NCI-H526 treated with DMSO at 0.1 percent for 48 hours (cell line): ENCODE measurements at places on chromosomes 5 and 9.
A peak's percentile ranks its signal among the peaks of the same experiment; 100 is the strongest.

GRCh38 chr5:14577971-14578370 lies 3.6 kb upstream of the OTULINL start:
- DNase-seq: no peak

- no peak for DNase-seq
These were observed 77.7 kb downstream of the ZNF354C start for GRCh38 chr5:179137643-179138567.

GRCh38 chr9:123349691-123350480 lies 6.1 kb upstream of the CRB2 start:
- DNase-seq: peak; percentile 16

- peak; percentile 30 for DNase-seq
These were observed 34.8 kb upstream of the IFNK start for GRCh38 chr9:27489087-27489876.

DNA sequence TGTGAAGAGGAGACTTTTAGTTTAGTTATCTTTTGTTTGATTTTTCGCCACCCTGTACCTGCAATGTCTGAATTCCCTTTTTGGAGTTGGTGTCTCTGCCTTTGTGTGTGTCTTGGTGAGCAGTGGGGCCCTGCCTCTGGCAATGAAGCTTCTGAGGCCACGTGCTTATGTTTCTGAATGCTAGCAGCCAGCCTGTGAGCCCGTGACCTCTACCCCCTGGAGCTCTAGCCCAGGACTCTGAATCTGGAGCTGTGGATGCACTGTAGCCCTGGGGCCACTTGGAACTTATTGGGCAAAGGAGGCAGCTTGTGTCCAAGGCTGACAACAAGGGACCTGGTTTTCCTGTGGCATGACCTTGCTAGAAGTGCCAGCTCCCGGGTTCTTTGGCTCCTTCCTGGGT lies 19.4 kb downstream of the ENTREP1 start:
- no peak for DNase-seq

DNA sequence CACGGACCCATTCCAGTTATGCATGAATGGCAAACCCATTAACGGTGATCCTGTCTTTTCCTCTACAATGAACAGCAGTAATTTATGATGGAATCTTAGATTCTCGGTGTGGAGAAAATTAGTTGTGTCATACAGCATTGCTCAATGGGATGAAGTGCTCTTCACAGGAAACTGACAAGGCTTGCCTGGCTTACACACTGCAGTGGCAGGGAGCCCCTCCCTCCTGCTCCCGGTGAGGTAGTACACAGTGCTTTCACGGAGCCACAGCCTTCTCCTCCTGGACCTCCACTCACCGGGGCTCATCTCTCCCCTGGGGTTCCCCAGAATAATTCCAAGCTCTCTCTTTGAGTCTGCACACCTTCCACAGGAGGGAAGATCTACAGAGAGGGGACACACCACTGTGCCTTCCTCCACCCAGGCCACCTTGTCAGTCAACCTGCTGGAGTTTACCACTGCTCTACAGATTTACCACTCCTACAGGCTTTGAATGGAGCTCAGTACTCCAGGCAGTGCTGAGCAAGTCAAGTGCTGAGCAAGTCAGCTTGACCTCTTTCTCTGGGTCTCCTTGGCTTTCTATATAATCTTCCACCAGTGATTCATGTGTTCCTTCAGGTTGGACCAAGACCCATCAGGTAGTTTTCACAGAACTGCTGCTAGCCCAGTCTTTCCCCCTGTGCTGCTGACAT lies 59.1 kb upstream of the TBC1D2 start:
- DNase-seq: no peak

DNA sequence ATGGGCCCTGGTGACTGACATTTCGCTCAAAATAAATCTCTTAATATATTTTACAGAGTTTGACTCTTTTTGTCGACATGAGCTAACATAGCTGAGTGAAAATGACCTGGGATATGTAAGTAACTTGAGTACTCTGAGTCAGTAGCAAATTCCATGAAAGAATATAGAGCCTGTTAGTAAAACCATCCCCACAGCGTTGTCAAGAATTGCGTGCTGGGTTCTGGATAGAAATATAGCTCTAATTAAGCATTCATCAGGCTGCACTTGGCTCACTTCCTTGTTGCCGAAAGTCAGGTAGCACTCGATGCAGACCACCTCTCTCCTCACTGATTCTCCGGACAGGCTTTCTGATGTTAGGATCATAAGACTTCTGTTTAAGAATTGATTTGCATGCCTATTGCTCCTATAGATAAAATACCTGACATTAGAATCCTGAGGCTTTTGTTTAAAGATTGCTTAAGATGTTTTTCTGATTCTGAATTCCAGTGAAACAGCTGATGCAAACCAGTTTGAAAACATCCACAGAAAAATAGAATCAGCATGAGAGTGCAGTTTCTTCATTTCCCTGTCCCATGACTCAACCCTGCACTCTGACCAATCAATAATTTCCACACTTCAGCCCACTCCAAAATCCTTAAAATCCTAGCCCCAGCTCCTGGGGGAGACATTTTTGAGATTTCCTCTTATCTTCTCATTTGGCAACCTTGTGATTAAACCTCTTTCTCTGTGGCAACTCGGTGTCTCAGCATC lies 310.6 kb downstream of the DIRAS2 start:
- no peak for DNase-seq

DNA sequence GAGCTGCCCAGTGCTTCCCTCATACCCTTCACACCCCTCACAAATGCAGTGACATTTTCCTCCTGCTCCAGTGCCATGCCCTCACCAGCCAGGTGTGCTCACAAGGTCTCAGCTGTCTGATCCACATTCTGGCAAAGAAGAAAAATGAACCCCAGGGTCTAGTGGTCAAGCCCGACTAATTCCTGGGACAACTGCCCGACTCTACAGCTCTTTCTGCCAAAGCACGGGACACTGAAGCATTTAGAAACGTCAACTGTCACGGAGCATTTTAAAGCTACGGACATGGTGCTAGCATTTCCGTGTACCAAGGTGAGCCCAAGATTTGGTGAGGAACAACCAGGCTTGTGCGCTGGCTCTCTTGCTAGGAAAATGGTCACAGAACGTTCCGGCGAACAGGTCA lies 56.8 kb upstream of the PHYKPL start:
- DNase-seq: no peak

DNA sequence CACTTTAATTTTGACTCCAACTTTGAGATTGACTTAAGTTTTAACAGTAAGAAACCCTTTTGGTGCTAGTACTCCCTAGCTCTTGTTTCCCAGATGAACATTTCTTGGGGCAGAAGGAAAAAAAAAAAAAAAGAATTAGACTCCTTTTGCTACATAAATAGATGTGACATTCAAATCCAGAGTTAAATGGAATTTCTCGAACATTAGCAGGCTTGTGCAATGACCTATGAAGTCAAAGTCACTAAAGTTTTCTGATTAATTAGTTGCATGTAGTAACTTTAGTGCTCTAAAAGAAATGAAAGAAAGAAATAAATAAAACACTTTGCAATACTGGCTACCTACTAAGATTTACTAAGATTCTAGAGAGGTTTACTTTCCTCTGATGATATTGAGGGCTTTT lies 106.8 kb downstream of the TMEM174 start:
- DNase-seq: no peak

- peak; percentile 1 for DNase-seq
These were observed 17.9 kb upstream of the POC5 start for GRCh38 chr5:75734913-75735789.

DNA sequence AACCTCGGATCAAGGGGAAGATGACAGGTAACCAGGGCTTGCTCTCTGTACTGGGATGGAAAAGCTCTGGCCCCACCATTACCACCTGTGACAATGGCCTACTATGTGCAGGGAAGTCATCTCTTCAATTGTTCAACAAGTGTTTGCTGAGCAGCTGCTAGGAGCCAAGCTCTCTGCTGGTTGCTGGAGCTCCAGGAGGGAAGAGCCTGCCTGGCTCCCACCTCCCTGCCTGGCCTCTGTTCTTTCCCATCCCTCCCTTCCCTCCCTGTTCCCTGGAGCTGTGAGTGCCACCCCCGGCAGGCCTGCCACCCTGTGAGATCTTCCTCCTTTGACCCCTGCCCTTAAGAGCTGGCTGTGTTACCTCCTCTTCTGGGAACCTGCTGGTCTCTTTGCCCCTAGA lies 59.7 kb upstream of the IER5L start:
- no peak for DNase-seq

DNA sequence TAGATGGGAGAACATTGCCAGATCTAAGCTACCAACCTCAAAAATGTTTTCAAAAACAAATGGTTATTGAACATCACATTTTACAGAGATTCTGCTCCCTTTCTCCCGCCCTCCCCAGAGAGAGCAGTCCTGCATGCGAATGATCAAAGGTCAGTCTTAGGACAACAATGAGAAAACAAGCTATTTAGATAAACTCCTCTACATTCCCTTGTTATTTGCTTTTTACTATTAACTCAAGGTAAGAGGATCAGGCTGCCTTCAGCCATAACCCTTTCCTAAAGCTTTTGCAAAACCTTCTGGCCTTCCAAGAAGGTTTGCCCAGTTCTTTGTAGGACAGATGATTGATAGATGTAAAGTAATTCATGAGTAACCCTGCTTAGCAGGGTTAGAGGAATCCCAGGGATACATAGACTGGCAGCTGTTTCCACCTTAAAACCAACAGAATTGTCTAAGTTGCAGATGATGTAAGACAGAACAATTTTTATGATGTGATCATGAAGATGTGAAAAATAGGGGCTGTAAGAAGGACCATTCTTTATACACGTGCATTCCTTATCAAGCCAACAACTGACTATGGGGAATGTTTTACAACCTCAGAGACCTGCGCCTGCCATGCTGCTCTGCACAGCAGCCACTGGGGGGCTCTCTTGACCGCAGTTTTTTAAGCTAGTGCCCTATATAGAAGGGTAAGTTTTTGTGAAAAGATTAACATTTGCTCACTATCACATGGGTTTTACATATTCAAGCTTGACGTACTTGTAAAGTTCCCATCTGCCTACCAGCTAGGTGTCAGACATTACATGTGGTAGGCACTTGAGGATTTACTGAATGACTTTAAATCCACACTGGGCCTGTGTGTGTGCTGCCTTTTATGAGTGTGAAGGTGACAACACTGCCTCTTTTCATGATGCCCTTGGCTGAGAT lies 2.3 kb upstream of the ZNF782 start:
- DNase-seq: peak; percentile 13

DNA sequence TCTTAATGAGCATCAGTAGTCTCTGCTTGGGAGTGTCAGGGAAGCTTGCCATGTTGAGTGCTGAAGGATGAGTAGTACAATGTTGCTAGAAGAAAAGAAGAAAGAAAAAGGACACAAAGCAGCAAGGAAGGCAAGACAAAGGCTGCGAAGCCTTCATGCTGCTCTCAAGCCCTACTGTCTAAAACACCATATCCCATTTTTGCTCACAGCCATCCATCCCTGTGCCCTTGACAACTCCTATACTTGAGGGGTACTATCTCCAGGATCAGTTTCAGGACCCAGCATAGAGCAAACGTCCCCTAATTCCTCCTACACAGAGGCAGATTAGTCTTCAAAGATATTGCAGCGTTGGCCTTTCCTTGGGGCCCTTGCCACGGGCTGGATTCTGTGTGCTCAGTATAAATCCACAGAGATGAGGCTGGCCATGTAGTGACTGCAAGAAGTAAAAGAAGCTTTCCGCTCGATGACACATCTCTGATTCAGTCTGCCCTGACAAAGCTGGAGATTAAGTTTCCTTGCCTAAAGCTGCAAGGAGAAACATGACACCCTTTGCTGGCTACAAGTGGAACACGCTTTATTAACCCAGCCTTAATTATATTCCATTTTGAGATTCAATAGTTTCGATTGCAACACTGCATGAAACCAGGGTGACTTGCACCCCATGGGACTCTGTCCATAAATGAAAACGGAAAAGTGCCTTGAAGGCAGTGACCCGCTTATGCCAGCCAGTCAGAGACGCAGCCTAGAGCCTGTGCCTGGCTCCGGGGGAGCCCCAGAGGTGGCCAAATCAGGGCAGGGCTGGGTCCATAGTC lies 304.6 kb downstream of the ACTL7B start:
- no peak for DNase-seq

DNA sequence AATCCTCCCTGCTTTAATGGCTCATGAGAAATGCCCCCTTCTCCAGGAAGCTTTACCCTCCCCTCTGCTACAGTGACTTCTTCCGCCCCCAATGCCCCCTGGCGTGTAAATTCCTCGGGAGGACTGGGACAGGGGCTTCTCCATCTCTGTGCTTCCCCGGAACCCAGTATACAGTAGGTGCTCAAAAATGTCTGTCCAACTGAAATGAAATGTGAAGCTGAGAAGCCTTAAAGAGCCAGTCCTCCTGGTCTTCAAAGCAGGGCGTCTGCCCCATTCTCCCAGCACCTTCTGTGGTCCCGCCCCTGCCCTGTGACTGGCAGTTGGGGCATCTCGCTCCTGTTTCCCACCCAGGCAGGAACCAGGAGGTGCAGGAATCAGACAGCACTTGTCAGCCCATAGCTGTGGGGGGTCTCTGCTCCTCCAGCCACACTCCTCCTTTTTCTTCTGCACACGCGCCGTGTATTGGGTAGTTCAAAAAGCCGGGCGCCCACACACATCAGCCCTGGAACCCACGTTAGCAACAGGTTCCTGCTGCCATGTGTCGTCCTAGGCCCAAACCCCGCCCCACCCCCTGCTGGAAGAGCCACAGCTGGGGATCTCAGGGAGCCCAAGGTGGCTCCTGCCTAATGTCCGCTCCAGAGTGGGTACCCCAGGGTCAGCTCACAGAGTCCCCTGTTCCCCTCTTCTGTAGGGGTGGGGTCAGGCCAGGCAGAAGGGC lies 16.0 kb downstream of the FIBCD1 start:
- no peak for DNase-seq

- DNase-seq: no peak
These were observed 147.4 kb upstream of the NFIL3 start for GRCh38 chr9:91571036-91571435.
